Naive thymus-derived CD8-positive, alpha-beta T cell (primary cell): ENCODE measurements at places on chromosomes 2 and 18. TPM values are rescaled to one million over a fixed set of nuclear protein-coding genes. Genes with fewer than 3 reads are reported as not detected.

GRCh38 chr2:51697095-51697494, 665.2 kb upstream of the NRXN1 start:
- no peak for DNase-seq

GRCh38 chr2:27792759-27793158, 21.2 kb downstream of the MRPL33 start:
- DNase-seq, result no peak

DNA sequence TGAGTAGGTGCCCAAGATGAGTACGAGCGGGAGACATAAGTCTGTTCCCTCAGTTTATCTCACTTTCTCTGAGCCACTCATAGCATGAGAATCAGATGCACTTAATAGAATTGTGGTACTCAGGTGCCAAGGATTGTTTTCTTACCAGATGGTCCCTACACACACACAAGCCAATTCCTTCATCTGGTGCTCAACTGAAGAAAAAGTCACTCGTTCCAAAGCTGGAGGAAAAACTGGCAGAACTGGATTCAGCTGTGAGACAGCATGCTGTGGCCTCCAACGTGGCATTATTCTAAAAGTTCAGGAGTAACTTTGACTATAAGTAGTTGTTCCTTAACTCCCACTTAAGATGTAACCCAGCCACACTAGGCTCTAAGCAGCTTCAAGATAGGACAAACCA, 33.4 kb upstream of the ABCA12 start:
- DNase-seq, result no peak

DNA sequence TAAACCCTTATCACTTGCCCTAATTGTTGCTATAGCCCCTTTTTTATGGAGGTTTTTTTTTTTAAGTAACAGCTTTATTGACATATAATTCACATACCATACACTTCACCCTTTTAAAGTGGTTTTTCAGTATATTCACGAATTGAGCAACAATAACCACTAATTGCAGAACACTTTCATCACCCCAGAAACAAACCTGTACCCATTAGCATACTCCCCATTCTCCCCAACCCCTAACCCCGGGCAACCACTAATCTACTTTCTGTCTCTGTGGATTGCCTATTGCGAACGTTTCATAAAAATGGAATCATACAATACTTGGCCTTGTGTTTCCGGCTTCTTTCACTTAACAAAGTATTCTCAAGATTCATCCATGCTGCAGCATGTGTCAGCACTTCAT, 213.6 kb downstream of the ATAD2B start:
- DNase-seq, result no peak

FHOD3 gene
- not detected for total RNA-seq
